ENCODE measurements at places on chromosomes 6 and 20. TPM values are rescaled to one million over a fixed set of nuclear protein-coding genes. Genes with fewer than 3 reads are reported as not detected.
A peak's percentile ranks its signal among the peaks of the same experiment; 100 is the strongest.

GRCh38 chr20:16732506-16733152 is 2.8 kb downstream of the SNRPB2 start:
- H3K27ac ChIP-seq, result no peak overlapping the region
- peak; percentile 12 for DNase-seq
- no peak overlapping the region for H3K4me3 ChIP-seq
- H3K36me3 ChIP-seq, result peaks cover 58% of the 10 kb centered on the region
- peaks cover 15% of the 10 kb centered on the region for H3K4me1 ChIP-seq

GRCh38 chr6:118313208-118313607 is 234.9 kb upstream of the PLN start:
- DNase-seq, result no peak
- no peaks in the 10 kb centered on the region for H3K27me3 ChIP-seq
- no peaks in the 10 kb centered on the region for H3K4me1 ChIP-seq
- H3K27ac ChIP-seq, result no peak overlapping the region
- H3K4me3 ChIP-seq, result no peak overlapping the region

DNA sequence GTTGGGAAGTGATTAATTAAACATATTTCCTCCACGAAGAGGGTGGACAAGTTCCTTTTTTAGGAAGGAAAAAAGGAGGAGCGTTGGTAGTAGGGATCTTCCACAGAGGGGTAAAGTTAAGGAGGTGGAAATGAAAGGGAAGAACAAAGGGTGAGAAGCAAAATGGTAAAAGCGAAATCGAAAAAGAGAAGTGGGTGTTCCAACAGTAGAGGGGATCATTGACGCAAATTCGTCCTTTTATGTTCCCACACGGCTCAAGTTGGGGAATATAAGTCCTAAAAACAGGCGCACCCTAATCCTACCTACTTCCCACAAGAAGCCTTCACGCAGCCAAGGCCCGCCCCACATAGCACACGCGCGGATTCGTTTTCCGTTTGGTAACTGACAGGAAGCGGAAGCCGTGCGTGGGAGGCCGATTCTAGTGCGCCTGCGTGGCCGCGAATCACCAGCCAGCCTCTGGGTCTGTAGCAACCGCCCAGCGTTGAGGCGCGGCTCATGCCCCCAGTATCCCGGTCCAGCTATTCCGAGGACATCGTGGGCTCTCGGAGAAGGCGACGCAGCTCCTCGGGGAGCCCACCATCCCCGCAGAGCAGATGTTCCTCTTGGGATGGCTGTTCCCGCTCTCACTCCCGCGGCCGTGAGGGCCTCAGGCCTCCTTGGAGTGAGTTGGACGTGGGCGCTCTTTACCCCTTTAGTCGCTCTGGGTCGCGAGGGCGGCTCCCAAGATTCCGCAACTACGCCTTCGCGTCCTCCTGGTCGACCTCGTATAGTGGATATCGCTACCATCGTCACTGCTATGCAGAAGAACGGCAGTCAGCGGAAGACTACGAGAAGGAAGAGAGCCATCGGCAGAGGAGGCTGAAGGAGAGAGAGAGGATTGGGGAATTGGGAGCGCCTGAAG is at the start of gene NKAPL:
TSS of gene NKAPL (plus strand) at position 421 of the 901 bp plus-strand sequence. CDS start at position 496, 75 bp downstream.
- no peak within 1 kb of the TSS for H3K27ac ChIP-seq
- H3K4me3 ChIP-seq, result no peak within 1 kb of the TSS
- H3K4me1 ChIP-seq, result no peaks in the 10 kb centered on the region
- H3K36me3 ChIP-seq, result no peaks in the 10 kb centered on the region
- DNase-seq, result no peak

GRCh38 chr6:158161566-158162254 is 6.4 kb downstream of the SERAC1 start:
- H3K4me1 ChIP-seq, result 0 out of 2 replicates have a peak, but pooled peaks cover 2% of the 10 kb centered on the region
- no peak overlapping the region for H3K27ac ChIP-seq
- no peaks in the 10 kb centered on the region for H3K27me3 ChIP-seq
- no peak overlapping the region for H3K4me3 ChIP-seq
- DNase-seq, result no peak

DNA sequence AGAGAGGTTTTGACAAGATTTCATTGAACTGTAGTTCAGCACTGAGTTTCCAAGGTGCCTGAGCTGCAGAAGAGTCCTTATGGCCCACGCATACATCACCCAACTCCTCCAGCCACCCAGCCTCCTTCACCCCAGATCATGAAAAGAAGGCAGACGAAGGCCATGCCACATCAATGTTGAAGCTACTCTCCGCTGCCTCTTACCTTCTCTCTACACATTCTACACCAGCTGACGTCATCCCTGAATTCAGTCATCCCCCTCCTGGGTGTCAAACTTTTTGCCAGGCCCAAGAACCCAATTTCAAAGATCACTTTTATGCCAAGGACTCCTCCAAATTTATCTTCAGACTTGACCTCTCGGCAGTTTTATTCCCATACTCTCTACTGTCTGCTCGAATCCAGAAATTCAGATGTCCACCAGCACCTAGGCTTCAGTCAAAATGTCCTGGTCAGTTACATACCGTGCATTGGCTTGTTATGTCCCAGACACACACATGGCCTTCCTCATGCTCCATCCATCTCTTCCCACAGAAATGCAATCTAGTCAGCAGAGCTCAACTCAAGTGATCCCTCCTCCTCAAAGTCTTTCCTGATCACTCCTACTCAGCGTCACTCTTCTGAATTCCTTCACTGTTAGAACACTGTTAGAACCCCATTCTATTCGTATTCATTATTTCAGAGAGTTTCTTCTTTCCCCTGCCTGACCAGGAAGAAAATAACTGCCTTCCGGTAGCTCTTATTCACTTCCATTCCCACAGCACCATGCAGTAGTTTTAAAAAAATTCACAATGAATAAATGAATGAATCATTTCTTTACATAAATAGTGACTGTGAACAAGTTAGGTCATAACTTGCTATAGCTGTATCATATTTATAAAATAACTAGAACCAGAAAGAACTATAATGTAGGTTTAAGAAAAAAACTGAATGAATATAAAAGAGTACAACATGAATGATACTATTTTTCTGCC is 11.5 kb downstream of the ATXN1 start:
- peak; percentile 81 for DNase-seq
- no peaks in the 10 kb centered on the region for H3K27me3 ChIP-seq
- H3K36me3 ChIP-seq, result 0 out of 2 replicates have a peak, but pooled peaks cover 3% of the 10 kb centered on the region

- H3K27me3 ChIP-seq, result no peaks in the 10 kb centered on the region
- H3K36me3 ChIP-seq, result no peaks in the 10 kb centered on the region
Observed at GRCh38 chr6:68008445-68008844, 626.6 kb upstream of the ADGRB3 start.

- DNase-seq, result peak; percentile 38
- H3K4me1 ChIP-seq, result peaks cover 84% of the 10 kb centered on the region
- H3K27ac ChIP-seq, result peak overlapping the region; percentile 9
- no peak overlapping the region for H3K4me3 ChIP-seq
- peaks cover 60% of the 10 kb centered on the region for H3K36me3 ChIP-seq
- no peaks in the 10 kb centered on the region for H3K27me3 ChIP-seq
Observed at GRCh38 chr20:31707994-31708735, 14.5 kb downstream of the BCL2L1 start.

- H3K4me3 ChIP-seq, result no peak overlapping the region
- no peaks in the 10 kb centered on the region for H3K27me3 ChIP-seq
- no peaks in the 10 kb centered on the region for H3K36me3 ChIP-seq
- peaks cover 20% of the 10 kb centered on the region for H3K4me1 ChIP-seq
- DNase-seq, result peak; percentile 27
Observed at GRCh38 chr6:133705066-133705465, 183.8 kb upstream of the TCF21 start.

GRCh38 chr20:1440024-1440423 is 26.6 kb downstream of the NSFL1C start:
- peaks cover 36% of the 10 kb centered on the region for H3K36me3 ChIP-seq
- H3K4me1 ChIP-seq, result peaks cover 5% of the 10 kb centered on the region
- no peak overlapping the region for H3K27ac ChIP-seq
- peak; percentile 61 for DNase-seq

- no peaks in the 10 kb centered on the region for H3K4me1 ChIP-seq
- no peak overlapping the region for H3K4me3 ChIP-seq
- DNase-seq, result no peak
- H3K27me3 ChIP-seq, result peaks cover 80% of the 10 kb centered on the region
- no peaks in the 10 kb centered on the region for H3K36me3 ChIP-seq
Observed at GRCh38 chr20:58938078-58938477, 43.0 kb upstream of the NELFCD start.

DNA sequence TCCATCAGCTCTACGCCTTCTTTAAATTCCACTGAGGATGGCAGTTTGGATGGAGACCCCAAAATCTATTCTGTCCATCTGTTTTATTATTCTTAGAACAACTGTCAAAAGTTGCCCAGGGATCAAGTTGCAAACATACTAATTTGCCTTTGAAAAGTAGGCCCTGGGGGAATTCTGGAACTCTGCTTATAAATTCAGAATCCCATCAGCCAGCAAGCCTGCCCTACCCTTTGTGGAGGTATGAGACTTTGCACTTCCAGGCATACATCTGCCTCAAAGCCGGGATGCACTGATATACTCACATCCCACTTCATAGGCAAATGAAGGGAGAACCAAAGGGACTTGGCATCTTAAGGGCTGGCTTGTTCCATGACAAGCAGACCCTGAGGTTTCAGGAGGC is 93.6 kb downstream of the INSM1 start:
- no peak overlapping the region for H3K4me3 ChIP-seq
- H3K27ac ChIP-seq, result no peak overlapping the region
- H3K36me3 ChIP-seq, result no peaks in the 10 kb centered on the region
- peaks cover 26% of the 10 kb centered on the region for H3K4me1 ChIP-seq

DNA sequence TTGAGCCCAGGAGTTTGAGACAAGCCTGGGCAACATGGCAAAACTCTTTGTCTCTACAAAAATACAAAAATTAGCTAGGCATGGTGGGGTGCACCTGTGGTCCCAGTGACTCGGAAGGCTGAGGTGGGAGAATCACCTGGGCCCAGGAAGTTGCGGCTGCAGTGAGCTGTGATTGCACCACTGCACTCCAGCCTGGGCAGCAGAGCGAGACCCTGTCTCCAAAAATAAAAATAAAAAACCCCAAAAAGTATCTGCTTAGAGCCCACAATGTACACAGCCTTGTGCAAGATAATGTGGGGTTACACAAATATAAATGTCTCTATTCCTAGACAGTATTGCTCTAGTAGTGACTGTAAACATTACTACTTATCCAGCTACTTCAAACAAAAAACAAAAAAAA is 5.9 kb downstream of the ESF1 start:
- peaks cover 21% of the 10 kb centered on the region for H3K4me1 ChIP-seq
- H3K36me3 ChIP-seq, result peaks cover 66% of the 10 kb centered on the region
- no peak overlapping the region for H3K4me3 ChIP-seq
- H3K27ac ChIP-seq, result no peak overlapping the region
- no peak for DNase-seq
- H3K27me3 ChIP-seq, result no peaks in the 10 kb centered on the region

The MEI4 gene
- total RNA-seq, result not detected

The SLC22A2 gene
- total RNA-seq, result not detected

The OR2H2 gene
- total RNA-seq, result not detected

The MCCD1 gene
- not detected for total RNA-seq

The TGM2 gene
- 773 TPM for total RNA-seq

All from PC-3 (cell line).